ENCODE measurements at places on chromosomes 4 and X. TPM values are rescaled to one million over a fixed set of nuclear protein-coding genes. Genes with fewer than 3 reads are reported as not detected.
A peak's percentile ranks its signal among the peaks of the same experiment; 100 is the strongest.

GRCh38 chr4:94870146-94870545 lies 112.4 kb downstream of the BMPR1B start:
- no peak for DNase-seq

DNA sequence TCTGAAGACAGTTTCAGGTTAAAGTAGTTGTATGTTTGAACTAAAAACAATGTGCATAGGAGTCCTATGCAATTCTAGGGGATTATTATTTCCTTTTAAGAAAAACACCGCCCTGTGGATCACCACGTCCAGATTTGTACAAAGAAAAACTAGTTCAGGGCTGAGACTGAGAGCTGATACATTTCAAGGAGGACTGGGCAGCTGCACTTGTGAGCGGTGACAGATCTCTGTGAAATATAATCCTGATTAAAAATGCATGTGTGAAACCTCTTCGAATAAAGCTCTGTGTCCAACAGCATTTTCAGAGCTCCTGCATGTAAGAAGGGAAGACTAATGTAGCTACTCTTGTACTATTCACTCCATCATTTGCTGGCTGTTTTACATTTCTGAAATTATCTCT lies 365.8 kb upstream of the PITX2 start:
- DNase-seq, result no peak

- DNase-seq, result peak; percentile 90
Observed at GRCh38 chr4:89324671-89325070, 17.1 kb upstream of the GPRIN3 start.

GRCh38 chr4:115126491-115126890 lies 13.1 kb upstream of the NDST4 start:
- no peak for DNase-seq

GRCh38 chrX:119028733-119029330 lies 44.0 kb upstream of the CT47C1 start:
- DNase-seq, result no peak

DNA sequence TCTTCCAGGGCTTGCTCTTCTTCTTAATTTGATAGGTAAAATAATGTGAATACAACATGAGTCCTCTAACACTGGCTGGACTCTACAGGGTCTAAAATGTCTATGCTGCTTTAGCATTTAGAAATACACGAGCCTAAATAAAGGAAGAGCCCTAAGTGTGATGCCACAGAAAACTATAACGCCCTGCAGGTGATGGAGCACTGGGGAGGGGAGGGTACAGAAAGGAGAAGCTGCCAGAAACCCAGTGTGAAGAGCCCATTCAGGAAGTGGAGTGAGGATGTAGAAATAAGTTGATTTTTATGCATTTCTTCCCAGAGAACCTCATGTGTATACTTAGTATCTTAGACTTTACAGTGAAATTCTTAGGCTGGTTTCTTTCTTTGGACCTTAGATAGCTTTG lies 83.4 kb downstream of the TNIP2 start:
- no peak for DNase-seq

The H2BW1 gene
- total RNA-seq, result not detected

DNA sequence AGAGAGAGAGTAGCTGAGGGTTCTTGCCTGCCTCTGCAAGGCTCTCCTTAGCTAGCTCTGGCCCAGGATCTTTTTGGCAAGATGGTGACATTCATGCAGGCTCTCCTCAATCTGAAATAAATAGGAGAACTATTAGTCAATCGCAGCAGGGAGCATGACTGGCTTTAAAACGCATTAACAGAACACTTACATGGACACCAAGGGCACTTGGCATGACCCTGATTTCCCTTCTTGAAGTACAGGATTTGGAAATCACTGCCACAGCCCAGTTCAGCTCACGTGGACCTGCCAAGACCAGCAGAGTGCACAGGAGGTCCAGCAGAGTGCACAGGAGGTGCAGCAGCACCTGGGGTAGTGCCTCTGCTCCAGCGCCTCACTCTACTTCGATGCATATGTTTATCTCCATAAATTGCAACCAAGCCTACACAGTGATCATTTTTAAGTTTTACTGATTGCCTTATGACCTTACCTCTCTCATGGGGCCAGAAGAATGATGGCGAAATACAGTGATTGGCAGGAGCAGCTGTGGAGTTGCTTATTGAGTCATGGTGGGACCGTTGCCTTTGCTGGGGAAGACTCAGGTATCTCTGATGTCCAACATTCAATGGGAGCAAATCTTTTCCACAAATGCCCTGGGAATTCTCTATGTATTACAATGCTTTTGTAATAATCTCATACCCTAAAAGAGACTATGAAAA lies 122.4 kb downstream of the SYNPO2 start:
- DNase-seq, result no peak

The BANK1 gene
- 1.4 TPM for total RNA-seq

DNA sequence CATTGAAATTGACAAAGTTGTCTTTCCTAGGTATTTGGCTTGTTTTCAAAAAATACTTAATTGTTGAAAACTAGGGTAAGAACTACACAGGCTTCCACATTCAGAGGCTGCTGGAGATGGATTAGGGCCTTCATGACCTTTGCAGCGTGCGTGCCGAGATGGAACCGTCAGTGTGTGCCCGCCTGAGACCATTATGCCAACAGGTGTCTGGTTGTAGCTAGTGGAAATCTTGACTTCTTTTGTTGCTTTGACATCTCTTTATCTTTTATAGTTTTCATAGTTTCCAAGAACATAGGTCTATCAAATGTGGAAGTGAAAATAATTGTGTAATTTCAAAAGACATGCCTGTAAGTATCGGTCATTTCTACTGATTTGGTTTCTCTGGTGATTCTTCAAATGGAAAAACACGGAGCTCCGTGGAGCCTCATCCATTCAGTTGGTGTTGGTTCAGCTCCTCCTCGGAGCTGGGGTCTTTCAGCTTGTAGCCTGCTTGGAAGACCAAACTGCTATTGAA lies 38.9 kb upstream of the CLCN4 start:
- no peak for DNase-seq

The CTAG1B gene
- not detected for total RNA-seq

GRCh38 chr4:146029147-146029546 lies 90.5 kb upstream of the ZNF827 start:
- no peak for DNase-seq

The FRYL gene
- 22.5 TPM for total RNA-seq

GRCh38 chr4:2415881-2416563 lies 2.4 kb downstream of the ZFYVE28 start:
- no peak for DNase-seq

The KLHL15 gene
- 3.4 TPM for total RNA-seq

The VCX2 gene
- total RNA-seq, result not detected

GRCh38 chr4:73865431-73866096 lies 3.6 kb upstream of the CXCL1 start:
- no peak for DNase-seq

- DNase-seq, result no peak
Observed at GRCh38 chr4:101022151-101023024, 324.9 kb downstream of the PPP3CA start.

- DNase-seq, result no peak
Observed at GRCh38 chr4:185911556-185912064, 99.6 kb upstream of the SORBS2 start.

DNA sequence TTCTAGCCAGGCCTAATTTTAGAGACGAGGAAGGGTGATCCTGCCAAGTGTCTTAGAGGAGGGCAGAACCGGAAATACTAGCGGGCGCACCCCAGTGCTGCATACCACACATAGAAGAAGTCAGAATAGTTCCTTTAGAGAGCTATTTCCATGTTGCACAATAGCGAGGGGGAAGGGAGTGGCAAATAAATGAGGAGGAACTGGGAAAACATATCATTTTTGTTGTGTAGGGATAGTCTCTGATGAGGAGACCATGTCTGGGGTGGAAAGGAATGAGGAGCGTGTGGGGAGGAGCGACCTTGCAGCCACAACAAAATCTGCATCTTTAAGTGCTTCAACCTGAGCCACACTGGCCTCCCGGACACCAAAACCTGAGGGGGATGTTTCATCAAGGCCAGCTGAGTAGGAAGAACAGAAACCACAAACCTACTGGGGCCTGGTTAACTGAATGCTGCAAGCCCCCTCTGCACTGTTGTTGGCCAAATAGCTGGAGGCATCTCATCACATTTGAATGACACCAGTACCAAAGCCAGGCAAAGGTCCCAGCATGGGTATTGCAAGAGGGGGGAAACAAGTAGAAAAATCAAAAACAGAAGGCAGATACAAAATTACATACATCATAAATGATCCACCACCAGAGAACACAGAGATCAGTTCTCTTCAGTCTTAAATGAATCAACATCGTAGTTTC lies 26.7 kb upstream of the C1QTNF7 start:
- no peak for DNase-seq

DNA sequence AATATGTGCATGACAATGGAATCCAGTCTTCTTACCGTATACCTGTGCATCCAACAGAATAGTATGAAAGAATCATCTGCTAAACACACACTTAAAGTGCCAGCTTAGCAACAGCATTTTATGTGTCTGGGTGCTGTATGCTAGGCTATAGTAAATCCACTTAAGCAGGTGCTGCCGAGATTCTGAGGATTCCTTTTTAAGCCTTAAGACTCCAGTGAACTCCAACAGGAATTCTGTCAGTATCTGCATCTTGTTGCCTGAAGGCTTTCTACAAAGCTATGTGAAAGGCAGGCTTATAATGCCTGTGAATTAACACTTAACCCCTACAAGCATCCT lies 1076.4 kb upstream of the PABPC4L start:
- no peak for DNase-seq

The RBMXL3 gene
- not detected for total RNA-seq

The SHOX gene
- total RNA-seq, result not detected

DNA sequence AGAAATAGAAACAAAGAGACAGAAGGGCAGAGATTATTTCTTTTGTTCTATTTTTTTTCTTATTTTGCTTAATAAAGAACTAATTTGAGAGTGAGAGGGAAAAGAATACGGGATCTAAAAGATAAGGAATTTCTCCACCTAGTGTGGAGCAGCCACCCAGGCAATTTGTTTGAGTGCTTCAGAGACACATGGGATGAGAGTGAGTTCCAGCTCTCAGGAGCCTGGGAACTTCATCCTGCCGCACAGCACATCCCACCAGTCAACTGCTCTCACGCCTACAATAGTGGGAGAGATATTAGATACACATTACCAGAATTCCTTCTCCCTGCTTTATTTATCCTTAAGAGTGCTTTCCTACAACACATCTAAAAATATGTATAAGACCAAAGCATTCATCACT lies 946.4 kb downstream of the PDHA2 start:
- no peak for DNase-seq

- DNase-seq, result no peak
Observed at GRCh38 chr4:140100771-140101170, 53.2 kb downstream of the MAML3 start.

DNA sequence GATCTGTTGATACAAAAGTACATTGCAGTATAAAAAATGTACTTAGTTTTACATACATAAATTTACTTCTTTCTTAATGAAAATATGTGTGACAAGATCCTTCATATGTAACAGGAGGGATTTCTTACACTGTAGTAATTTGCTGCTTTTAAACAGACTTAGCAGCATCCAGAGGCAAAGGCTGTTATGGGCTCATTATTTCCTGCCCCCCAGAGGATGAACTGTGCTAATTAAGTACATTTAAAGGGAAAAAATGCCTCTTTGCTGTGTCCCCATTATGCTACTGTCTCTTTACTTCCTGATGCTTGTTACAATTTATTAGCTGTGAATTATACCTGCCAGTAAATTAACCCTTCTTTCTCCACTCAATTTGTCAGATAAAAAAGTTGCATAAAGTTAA lies 47.1 kb downstream of the NDST3 start:
- no peak for DNase-seq

- no peak for DNase-seq
Observed at GRCh38 chrX:106599411-106599810, 12.4 kb upstream of the RADX start.

GRCh38 chrX:39409246-39409917 lies 608.1 kb downstream of the MID1IP1 start:
- DNase-seq, result no peak

The BEND2 gene
- total RNA-seq, result not detected

- no peak for DNase-seq
Observed at GRCh38 chrX:10111364-10112148, 45.2 kb upstream of the CLCN4 start.

The ASB9 gene
- total RNA-seq, result 9.6 TPM

- no peak for DNase-seq
Observed at GRCh38 chrX:20294957-20295356, 28.2 kb upstream of the RPS6KA3 start.

- no peak for DNase-seq
Observed at GRCh38 chr4:55169352-55169961, 44.1 kb upstream of the KDR start.

DNA sequence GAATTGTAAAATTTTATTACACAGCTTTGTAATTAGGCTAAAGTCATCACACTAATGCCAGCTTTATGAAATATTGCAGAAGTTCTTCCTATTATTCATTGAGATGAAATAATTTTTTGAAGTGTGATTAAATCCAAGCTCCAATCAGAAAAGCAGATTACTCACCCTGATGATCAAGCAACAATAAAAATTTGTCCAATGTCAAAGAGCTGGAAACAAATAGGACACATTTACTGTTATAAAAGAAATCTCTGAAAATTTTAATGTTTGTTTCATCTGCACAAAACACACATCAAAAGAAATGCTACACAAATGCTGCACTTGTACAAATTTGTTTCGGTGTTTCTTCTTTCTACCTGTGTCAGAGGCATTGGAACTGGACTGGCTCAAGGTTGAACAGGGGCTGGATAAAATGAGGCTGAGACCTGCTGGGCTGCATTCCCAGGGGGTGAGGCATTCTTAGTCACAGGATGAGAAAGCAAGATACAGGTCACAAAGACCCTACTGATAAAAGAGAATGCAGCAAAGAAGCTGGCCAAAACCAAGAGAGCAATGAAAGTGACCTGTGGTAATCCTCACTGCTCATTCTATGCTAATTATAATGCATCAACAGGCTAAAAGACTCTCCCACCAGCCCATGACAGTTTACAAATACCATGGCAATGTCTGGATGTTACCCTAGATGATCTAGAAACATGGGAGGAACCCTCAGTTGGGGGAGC lies 78.3 kb downstream of the GASK1B start:
- peak; percentile 59 for DNase-seq

DNA sequence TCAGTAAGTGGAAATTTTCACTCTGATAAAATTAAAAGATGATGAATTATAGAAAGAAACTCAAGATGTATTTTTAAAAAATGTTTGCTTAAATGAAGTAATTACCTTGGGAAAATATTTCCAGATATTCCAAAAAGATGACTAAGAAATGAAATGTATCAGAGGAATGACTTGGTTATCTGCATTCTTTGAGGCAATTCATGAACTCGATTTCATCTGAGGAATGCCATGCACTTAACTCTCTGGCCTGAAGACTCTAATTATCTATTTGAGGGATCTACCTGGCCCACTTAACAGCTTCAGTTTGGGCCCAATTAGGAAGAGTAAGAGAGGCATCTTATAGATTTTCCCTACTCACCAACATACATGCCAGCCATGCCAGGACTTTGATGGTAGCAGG lies 182.3 kb downstream of the INPP4B start:
- DNase-seq, result no peak

All from epithelial cell of proximal tubule (primary cell).